ENCODE measurements at places on chromosomes 13 and 19.

- DNase-seq = no peak
These were observed 749 bp upstream of the SHANK1 start for GRCh38 chr19:50720181-50720920.

DNA sequence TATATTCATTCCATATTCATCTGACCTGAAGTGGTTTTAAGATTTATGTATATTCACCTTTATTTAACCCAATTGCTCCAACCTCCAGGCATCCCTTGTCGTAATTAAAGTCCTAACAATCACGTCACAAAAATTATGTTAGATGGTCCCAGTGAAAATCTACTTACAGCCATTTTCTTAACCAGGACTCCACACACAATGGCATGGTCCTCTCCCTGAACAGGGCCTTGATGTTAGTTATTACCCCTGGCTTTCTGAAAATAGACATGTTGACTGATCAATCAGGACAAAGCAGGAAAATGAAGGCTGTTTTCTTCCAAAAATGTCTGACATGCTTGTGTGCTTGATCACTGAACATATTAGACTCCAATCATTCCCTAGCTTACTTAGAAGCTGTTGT lies 542.7 kb upstream of the SLITRK5 start:
- DNase-seq = no peak

DNA sequence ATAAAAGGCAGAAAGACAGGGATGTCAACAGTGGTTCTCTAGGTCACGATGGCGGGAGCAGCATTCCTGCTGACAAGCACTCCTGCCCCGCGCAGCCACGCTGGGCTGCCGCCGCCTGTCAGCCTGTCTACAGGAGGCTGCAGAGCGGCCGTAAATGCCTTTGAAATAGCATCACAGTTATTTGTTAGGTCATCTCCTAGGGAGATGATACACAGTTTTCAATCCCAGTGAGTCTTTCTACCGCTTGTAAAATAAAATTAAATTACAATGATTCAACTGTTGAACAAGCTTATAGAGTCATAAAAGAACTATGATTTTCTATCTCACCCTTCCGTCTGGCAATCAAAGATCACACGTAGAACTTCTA lies 7.3 kb upstream of the SLC7A9 start:
- no peak for DNase-seq

DNA sequence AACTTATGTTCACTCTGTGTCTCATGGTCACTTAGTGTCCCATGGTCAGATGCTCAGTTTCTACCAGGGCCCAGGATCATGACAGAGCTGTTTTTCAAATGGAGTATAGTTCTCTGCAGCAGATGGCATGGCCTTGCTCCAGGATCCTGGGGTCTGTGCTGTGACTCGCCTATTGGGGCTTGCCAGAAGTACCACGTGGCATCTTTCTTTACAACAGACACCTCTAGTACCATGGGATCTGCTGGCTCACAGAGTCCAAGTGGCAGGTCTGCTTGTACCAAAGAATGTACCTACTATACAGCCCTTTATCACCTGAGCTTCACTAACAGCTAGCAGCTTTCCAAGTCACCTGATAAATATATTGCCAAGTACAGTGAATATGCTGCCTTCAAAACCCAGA lies 6.0 kb upstream of the RNF6 start:
- DNase-seq = no peak

GRCh38 chr19:32362318-32362691 lies 16.9 kb downstream of the ZNF507 start:
- no peak for DNase-seq

DNA sequence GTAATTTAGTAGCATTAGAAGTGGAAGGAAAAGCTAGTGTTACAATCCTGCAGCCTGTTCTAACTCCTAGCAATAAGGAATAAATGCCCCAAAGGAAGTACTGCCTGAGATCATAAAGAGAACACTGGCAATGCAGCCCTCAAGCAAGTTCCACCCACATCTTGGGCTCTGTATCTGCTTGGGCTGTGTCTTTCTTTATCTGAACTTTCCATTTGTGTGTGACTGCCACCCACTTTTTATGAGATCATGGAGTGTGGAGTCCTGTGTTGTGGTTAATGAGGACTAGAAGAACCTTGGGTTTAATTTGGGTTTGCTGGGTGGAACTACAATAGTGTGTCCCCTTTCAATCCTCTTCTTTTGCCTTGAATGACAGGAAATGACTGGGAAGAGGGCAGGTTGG lies 38.2 kb downstream of the RFXAP start:
- no peak for DNase-seq

Data from AG20443 (cell line).